ENCODE measurements at places on chromosomes 7 and 10.

DNA sequence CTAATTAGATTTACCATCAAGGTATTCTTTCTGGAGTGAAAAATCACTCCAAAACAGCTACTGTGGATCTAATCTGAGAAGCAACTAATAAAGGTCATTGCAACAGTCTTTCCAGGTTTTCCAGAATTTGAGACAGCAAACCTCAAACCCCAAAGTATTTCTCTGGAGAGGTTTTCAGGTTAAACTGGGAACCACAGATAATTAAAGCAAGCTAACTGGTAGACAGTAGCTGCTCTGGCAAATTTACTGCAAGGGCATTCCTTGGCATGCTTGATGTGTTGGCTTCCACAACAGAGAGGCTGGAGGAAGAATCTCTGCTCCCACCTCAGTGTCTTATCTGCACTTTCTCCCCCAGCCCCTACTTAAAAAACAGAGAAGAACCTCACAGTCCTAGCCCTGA lies 140.0 kb upstream of the NRBF2 start:
- DNase-seq: no peak

- no peak for DNase-seq
These were observed 77.5 kb downstream of the SEPTIN7 start for GRCh38 chr7:35878351-35878750.

GRCh38 chr10:79196470-79197461 lies 128.0 kb downstream of the ZMIZ1 start:
- DNase-seq: peak; percentile 70

DNA sequence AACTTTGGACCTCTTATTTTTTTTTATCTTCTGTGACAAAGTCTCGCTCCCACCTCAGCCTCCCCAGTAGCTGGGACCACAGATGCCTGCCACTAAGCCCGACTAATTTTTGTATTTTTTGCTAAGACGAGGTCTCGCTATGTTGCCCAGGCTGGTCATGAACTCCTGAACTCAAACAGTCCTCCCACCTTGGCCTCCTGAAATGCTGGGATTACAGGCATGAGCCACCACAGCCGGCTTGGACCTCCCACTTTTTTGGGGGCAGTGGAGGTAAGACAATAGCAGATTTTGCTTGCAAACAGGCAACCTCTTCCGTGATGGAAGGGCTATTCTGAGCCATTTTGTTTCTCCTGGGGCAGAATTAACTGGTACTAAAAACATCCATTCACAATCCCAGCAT lies 1.2 kb upstream of the TRRAP start:
- no peak for DNase-seq

GRCh38 chr10:70689661-70690060 lies 17.4 kb downstream of the ADAMTS14 start:
- DNase-seq: no peak

DNA sequence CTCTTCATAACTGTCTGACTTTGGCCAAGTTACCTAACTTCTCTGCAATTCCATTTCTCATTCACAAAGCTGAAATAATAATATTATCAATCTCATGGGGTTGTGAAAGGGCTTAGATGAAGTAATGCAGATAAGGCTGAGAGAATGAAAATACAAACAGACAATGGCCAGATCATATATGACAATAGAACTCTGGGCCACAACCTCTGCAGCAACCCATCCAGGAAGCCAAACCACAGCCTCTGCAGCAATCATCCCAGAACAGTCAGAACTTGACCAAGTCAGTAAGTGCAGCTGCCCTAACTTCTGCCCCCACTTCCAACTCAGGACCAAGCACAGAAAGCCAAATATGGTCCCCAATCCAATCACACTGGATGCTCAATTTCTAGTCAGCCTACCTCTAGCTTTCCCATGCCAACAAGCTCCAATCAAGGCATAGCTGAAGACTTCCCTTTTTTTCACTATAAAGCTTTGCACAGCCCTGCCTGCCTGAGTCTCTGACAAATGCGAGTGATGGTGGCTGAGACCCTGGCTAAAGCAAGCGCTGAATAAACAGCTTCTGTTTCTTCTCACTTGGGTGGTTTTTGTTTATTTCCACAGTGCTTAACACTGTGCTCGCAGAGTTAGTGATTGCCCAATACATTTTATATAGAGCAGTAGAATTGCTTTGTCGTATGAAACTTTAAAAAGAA lies 34.8 kb upstream of the TNPO3 start:
- no peak for DNase-seq

DNA sequence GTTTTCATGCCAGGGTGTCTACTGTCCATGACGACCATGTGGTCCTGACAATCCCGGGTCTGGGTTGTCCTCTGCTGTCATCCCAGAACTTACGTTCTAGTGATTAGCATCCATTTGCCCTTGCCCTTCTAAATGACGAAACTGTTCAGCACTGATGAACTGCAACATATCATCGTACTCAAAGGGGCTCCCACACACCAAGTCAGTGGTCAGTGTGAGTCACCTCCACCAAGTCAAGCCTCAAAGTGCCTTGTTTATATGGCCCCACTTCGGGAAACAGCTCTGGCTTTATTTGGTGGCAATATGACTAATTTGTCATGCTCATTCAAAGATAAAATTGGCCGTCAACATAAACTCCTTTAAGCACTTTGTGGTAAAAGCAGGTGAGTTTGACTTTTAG lies 110.7 kb downstream of the FRMD4A start:
- DNase-seq: no peak

DNA sequence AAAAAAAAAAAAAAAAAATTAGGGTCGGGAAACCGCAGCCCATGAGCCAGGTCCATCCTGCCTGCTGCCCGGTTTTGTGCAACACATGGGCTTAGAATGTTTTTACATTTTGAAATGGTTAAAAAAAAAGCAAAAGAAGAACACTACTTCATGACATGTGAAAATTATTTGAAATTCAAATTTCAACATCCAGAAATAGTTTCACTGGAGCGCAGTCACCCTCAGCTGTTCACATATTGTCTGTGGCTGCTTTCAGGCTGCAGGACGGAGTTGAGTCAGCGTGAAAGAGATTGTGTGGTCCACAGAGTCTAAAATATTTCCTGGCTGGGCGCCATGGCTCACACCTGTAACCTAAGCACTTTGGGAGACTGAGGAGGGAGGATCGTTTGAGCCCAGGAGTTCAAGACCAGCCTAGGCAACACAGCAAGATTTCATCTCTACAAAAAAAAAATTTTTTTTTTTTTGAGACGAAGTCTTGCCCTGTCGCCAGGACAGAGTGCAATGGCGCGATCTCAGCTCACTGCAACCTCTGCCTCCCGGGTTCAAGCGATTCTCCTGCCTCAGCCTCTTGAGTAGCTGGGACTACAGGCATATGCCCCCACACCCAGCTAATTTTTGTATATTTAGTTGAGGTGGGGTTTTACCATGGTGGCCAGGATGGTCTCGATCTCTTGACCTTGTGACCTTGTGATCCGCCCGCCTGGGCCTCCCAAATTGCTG lies 63.9 kb upstream of the ECHDC3 start:
- no peak for DNase-seq

DNA sequence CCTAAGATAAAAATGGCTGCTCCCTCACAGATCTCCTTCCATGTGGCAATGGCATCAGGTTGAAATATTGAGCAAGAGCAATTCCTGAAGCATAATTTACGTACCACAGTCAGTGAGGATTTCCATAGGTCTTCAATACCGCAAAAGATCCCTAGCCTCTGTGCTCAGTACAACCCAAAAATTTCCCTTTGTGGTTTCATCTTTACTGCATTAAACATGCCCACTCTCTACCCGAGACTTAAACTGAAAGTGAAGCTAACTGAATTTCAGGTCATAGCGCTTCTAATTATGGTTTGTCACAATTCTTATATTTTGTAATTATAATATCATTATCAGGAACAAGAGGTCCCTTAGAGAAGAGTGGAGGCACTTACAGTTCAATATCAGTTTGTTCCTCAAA lies 1071.1 kb downstream of the XPNPEP1 start:
- no peak for DNase-seq

DNA sequence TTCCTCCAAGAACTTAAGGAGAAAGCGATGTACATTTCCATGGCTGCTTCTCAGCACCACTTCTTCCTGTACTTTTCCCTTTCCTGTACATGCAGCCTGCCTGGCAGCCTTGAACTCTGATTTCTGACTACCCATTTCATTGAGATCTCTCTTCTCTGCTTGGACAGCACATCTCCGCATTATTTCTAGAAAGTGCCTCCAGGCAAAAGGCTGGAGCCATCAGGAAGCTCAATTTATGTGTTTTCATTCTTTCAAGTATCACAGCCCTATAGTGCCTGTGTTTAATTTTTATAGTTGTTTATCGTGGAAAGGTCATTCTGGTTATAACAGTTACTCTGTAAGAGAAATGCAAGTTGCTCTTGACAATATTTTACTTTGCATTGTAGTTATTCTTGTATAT lies 688.0 kb upstream of the ANKRD30A start:
- DNase-seq: no peak

GRCh38 chr7:88218836-88219605 lies 817 bp downstream of the SRI start:
- peak; percentile 52 for DNase-seq

- DNase-seq: no peak
These were observed 563.3 kb upstream of the LRRTM3 start for GRCh38 chr10:66362522-66362921.

- no peak for DNase-seq
These were observed 15.2 kb upstream of the GJC3 start for GRCh38 chr7:99944497-99945070.

DNA sequence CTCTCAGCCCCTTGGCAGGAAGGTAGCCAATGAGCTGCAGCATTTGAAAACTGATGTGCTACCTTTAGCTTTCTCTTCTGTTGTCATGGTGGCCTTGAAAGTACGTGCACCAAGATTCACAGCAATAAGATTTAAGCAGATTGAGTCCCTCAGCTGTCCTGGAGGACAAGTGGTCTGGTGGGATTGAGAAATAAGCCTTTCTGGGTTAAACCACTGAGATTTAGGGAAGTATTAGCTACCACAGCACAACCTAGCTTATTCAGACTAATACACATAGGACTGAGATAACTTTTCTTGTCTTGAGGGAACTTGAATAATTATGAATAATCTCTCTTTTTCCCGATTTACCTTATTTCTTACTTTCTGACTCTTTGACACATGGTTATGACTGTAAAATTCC lies 324.0 kb downstream of the PTEN start:
- no peak for DNase-seq

DNA sequence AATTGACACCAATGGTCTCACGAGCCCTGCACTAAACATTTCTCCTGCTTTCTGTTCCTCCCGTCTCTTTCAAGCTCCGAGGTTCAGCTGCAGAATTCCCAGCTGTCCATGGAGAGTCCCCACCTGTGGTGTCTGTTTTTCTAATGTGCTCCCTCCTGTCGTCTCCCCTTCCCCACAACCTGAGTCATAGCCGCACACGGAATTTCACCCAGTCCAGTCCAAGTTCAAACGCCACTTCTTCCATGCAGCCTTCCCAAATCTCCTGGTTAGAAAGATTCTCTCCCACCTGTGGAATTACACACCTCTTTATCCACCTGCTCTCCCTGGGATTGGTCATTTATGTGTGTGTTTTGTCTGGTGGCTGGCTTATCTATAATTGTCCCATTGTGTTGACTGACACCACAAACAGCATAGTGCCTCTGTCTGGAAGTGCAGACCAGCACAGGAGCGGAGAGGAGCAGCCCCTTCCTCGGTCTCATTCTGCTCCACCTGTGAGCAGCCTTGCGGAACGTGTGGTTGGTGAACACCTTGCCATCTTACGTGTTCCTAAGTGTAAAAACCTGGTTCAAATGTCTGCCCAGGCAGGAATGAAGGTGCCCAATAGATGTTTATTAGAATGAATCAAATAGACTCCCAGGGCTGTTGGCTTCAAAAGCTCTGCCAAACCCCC lies 3.3 kb upstream of the DIP2C start:
- no peak for DNase-seq

- no peak for DNase-seq
These were observed 179.8 kb upstream of the CSTF2T start for GRCh38 chr10:51879238-51879637.

DNA sequence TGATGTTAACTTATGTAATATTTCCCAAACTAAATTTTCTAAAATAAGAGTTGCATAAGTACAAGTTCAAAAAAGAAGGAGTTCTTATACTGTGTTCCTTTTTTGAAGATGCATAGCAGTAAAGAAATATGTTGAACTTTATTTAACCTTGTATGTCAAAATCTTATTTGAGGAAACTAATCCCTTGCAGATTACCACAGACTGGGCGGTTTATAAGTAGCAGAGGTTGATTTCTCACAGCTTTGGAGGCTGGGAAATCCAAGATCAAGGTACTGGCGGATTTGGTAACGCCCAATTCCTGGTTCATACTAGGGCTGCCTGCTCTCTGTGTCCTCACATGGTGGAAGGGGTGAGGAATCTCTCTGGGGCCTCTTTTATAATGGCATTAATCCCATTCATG lies 68.5 kb downstream of the GNAT3 start:
- no peak for DNase-seq

DNA sequence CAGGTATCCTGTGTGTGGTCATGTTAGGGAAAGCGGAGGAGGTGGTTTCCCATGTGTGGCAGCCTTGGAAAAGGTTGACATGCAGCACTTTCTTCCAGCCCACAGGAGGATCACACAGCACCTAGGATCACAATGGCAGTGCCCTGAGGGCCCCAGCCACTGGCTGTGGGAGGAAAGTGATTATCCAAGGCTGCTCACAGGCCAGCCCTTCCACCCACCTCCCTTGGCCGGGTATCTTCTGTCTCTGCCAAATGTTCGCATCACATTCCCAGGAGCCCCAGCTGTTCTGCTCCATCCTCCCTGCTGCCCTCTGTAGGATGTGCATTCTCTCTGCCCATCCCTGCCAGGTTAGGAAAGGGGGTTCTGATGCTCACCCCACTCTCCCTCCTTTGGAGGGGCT lies 2.5 kb upstream of the MLXIPL start:
- no peak for DNase-seq

- peak; percentile 16 for DNase-seq
These were observed 42.2 kb upstream of the BMPER start for GRCh38 chr7:33862946-33863814.

DNA sequence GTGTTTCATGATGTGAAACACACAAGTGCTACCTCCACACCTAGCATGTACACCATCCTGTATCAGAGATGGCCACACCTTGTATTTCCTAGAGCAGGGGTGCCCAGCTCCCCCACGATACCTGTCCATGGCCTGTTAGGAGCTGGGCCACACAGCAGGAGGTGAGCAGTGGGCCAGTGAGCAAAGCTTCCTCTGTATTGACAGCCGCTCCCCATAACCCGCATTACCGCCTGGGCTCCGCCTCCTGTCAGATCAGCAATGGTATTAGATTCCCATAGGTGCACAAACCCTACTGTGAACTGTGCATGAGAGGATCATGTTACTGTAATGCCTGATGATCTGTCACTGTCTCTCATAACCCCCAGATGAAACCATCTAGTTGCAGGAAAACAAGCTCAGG lies 145.6 kb upstream of the RNF32 start:
- DNase-seq: no peak

GRCh38 chr7:94838717-94839116 lies 68.7 kb upstream of the PPP1R9A start:
- no peak for DNase-seq

DNA sequence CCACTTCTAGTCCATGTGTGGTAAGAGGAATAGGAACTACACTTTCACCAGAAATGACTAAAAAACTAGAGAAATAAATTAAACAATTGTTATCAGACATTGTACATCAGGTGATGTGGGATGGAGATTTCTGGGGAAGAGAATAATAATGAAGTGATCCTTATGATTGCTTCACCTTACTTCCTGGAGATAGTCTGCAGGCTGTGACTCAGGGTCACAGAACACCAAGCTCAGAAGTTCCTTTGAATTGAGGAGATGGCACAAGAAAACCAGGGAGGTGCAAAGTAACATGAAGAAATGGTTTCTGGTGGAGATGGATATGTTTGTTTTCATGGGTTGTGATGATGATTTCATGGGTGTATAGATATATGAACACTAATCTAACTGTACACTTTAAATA lies 44.5 kb downstream of the ZWINT start:
- no peak for DNase-seq
